ENCODE measurements at places on chromosomes 3 and 15.

GRCh38 chr3:178343433-178344038 lies 192.7 kb upstream of the KCNMB2 start:
- DNase-seq, result no peak

GRCh38 chr3:37138816-37139215 lies 35.6 kb downstream of the LRRFIP2 start:
- DNase-seq, result no peak

DNA sequence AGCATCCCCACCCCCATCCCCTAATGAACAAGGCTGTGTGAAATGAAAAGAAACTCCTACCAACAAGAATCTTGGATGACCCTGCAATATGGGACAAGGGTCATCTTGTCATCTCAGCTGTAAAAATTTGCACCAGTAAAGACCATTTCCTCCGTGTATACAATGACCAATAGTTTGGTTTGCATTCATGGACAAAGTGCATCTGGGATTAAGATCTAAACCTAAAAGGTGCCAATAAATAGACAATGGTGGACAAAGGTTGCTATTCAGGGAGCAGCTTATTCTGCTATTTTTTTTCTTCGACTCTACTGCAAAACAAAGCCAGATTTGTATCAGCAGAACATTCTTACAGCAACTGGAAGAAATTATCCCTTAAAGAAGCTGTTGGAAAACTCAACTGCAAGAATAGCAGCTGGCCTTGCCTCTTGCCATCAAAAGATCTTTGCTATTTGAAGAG lies 8.0 kb downstream of the MGLL start:
- DNase-seq, result no peak

DNA sequence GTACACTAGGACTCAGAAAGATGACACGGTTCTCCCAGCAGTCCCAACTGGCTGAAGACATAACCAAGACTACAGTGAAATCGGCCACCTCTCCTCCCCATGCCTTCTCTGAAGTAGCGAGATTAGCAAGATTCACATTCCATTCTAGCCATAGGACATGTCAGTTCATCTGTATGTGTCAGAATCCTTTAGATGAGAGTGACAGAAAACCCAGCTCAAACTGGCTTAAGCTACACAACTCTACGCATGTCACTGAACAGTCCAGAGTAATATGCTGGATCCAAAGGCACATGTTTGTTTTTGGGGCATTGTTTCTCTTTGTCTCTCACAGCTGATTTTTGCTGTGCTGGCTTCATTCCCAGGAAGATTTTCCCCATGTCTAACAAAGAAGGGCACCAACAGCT lies 75.8 kb downstream of the RARB start:
- DNase-seq, result no peak

- no peak for DNase-seq
These were observed 777.4 kb downstream of the TUSC7 start for GRCh38 chr3:117486719-117487716.

DNA sequence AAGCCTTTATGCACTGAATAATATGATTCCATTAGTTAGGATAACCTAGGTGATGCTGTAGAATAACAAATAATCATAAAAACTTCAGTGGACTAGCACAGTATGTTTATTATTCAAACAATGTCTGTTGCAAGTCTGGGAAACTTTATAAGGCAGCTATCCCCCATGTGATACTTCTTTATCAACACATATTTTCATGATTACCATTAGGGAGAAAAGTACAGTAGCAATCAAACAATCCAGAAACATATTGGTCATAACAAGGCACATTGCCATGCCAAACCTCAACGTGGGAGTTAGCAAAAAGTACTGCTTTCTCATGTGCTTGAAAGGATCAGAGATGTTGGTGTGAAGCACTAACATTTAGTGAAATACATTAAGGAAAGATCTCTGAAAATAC lies 35.5 kb downstream of the EOMES start:
- DNase-seq, result no peak

DNA sequence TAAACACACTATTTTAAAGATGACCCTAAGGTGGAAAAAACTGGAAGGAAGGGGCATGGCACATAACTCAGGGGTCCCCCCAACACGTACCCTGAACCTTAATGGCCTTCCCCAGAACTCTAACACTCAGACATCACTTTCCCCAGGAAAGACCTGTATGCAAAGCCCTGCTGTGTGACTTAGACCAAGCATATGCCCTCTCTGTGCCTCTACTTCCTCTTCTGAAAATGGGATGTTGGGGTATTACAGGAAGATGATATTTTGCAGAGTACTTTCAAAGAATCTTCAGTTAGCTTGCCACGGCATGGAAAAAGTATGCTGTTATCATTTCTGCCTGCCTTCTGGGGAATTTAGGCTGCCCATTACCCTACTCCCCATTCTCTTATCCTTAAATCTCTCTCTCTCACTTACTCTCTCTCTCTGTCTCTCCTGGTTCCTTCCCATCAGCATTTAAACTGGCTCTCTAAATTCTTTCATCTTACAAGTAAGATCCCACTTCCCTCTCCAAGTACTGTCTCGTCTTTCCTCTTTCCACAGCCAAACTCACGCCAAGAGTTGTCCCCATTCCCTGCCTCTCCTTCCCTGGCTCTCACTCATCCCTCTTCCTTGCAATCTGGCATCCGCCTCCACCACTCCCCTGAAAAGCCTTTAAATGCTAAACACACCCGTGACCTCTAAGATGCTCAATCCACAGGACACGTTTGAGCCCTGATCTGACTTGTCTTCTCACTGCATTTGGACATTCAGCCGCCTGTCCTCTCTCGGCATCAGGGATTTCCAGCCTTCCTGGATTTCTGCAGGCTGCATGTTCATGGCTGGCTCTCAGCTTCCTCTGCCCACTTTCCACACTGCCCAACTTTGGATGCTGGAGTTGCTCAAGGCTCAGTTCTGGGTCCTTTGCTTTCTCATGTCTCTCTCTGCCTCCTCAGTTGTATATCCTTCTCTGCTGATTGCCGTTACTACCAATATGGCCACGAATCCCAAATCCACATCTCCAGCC lies 7.5 kb upstream of the INSYN1 start:
- no peak for DNase-seq

DNA sequence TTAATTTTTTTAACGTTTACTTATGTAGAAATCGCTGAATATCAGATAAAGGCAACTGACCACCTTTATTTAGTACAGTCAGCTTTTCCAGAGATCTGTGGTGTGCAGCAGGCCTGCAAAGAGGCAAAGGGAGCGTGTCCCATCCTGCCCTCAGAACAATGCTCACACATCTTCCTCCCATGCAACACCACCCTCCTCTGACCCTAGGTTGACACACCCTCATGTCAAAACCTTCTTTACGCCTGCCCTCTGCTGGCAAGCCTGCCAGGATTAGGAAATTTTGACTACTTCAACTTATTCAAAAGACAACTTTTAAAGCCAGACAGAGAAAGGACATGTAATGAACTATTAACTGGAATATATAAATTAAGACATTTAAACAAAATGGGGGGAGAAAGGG lies 513.7 kb downstream of the FOXP1 start:
- DNase-seq, result peak; percentile 71

GRCh38 chr3:8825153-8825825 lies 55.9 kb upstream of the OXTR start:
- no peak for DNase-seq

DNA sequence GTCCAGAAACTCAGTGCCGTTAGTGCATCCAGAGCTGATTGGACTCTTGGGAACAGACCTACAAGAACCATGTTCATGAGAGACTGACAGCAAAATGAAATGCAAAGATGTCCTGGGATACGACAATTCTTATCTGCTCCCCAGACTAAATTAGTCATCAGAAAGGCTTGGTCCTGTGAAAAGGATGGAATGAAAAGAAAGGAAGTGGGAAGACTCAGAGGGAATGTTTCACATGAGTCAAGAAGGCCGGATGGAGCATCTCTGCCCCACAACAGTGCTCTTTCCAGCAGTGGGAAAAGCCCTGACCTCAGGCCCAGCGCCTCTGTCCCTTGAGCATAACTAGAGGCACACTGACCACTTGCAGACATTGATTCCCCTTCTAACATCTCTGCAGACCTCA lies 39.3 kb upstream of the UACA start:
- DNase-seq, result no peak

- no peak for DNase-seq
These were observed 643.8 kb downstream of the SQOR start for GRCh38 chr15:46278486-46279090.

- DNase-seq, result no peak
These were observed 37.4 kb downstream of the MYO1E start for GRCh38 chr15:59335207-59335786.

GRCh38 chr3:44674211-44674610 lies 25.7 kb downstream of the ZNF35 start:
- DNase-seq, result no peak

DNA sequence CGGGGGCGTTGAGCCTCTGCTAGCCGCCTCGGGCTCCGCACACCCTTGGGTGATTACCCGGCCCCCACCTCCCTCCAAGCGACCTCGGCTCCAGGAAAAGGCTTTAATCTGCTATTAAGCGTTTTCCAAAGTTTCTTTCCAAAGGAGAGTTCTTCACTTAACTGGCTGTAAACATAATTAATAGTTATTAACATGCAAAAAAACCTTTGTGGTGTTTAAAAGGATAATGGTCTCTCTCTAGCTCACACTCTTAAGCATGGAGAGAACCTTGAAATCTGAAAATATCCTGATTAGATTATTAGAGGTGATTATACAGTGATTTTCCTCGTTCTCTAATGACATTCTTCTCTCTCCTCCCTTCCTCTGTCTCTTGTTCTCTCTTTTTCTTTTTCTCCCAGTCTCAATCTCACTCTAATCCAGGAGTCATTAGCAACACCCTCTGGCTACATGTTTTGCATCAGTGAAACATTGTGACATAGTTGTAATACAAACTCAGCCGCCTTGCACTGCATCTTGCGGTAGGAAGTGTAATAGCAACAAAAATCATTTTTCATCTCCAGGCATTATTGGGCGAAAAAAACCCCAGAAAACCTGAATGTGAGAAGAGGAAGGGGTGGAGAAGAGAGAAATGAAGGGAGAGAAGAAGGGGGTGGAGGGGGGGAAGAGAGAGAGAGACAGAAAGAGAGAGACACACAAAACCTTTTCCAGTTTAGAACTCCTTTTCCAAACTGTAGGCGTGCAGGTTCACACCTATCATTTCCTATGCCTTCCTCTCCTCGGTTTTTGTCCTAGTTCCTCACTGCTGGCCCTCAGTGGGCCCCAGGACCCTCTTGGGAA lies 24.4 kb downstream of the NR2F2 start:
- DNase-seq, result no peak

GRCh38 chr3:28467414-28467813 lies 118.8 kb upstream of the AZI2 start:
- DNase-seq, result no peak

- DNase-seq, result no peak
These were observed 10.7 kb downstream of the RBM15B start for GRCh38 chr3:51401735-51402134.

GRCh38 chr3:44960387-44961026 lies 15.5 kb downstream of the ZDHHC3 start:
- no peak for DNase-seq

DNA sequence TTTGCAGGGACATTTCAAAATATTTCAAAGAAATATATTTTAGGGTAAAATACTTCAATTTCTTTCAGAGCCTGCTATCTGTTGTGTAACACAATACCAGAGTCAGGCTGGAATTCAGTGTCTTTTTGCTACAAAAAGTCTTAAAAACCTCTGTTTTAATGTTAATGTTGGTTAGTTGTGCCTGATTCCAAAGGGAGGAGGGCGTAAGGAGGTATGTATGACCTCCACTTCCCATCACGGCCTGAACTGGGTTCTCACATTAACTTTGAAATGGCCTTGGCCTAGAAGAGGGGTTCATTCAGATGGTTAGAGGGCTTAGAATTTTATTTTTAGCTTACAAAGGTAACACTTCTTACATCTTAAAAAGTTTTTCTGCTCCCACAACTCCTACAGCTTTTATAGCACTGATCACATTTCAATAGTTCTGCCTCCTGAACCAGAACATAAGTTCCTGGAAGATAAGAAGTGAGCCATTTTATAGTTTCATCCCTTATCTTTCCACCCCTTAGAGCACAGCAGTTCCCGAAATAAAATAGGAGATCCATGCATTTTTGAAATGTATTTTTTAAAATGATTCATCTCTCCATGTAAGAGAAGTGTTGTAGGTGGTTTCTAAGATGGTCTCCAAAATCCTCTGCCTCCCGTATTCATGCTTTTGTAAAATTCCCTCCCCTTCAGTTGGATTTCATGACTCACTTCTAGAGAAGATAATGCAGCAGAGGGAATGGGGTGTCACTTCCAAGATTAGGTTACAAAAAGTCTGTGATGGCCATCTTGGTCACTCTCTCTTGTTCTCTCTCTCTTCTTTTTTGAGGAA lies 543.1 kb upstream of the NECTIN3 start:
- DNase-seq, result no peak

DNA sequence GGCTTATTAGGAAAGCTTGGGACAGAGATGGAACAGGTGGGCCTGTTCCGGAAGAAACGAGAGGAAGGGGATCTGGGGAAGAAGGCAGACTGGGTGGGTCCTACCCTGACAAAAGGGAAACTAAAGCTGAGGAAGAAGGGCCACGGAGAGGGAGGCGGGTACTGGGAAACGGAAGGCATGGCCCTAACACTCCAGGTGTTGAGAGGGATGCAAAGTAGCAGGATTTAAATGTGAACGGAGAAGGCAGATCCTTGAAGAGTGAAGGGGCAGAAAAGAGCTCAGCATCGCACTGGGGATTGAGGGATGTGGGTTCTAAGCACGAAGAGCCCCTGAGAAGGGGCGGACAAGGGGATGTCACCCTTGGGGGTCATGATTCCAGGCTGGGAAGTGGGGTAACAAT lies 735 bp downstream of the STIMATE start:
- no peak for DNase-seq

DNA sequence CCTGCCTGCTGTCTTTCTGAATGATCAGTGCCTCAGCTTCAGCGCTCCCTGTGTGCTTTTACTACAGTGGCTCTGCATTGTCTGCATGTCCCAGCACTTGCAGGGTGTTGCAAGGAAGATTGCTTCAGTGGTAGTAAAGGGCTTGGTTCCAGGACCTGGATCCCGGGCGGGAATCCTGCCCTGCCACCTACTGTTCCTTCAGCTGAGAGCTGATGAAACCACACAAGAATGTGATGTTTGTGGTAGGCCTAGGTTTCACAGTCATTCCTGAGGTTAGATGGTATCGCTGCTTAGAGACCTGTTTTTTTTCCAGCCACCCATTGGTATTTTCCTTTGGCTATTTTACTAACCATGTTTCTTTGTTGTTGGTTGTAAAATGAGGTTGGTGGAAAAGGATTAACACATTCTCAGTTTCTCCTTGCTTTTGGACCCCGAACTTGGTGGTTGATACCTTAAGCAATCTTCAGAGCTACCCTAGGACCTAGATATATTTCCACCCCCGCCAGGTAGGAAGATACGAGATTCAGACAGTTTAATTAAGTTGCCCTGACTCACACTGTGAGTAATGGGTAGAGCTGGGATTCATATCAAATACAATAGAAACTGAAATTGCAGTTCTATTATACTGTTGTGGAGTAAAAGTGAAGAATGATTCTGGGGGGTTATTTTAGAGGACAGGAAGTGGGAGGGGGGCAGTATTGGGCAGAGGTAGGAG lies 11.4 kb downstream of the GPR87 start:
- DNase-seq, result no peak

DNA sequence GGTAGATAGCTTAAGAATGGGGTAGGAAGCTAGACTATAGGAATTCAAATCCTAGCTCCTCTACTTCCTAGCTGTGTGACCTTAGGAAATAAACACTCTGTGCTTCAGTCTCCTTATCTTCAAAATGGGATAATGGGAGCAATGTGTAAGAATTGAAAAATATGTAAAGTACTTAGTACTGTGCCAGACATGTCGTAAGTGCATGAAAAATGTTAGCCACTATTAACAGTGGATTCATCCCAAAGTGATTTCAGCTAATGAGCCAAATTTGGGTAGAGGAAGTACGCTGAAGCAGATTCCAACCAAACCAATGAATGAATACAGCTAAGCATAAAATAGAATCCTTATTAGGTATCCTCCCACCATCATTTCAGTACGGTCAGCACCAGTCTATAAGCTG lies 192.1 kb downstream of the RORA start:
- DNase-seq, result no peak

All from stimulated activated CD4-positive, alpha-beta T cell treated with anti-CD3 and anti-CD28 coated beads, Interleukin-2, amount 100 ng/mL, for 4 hours (primary cell).